ENCODE measurements at places on chromosomes 5 and 9.

- DNase-seq = no peak
Observed at GRCh38 chr5:149149942-149150341, 8.6 kb downstream of the ABLIM3 start.

DNA sequence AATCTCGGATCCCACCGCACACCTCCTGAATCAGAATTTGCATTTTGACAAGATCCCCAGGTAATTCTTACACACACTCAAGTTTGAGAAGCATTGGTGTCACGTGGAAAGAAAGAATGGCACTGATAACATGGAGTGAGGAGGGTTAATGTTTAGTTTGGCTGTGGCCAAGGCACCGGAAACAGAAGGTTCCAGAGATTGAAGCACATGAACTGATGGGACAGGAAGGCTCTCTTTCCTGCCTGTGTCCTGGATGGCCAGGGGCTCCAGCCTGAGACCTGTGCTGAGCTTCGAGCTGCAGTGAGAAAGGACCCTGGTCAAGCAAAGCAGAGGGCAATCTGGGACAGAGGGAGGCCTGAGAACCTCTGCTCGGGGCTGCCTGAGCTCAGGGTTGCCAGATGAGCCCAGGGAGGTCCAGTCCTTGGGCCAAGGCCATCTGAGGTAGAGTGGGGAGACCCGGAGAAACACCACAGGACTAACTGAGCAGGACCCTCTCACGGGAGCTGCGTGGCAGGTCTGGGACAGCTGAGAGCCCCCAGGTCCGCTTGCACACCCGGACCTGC, 27.3 kb downstream of the AFAP1L1 start:
- DNase-seq = no peak

DNA sequence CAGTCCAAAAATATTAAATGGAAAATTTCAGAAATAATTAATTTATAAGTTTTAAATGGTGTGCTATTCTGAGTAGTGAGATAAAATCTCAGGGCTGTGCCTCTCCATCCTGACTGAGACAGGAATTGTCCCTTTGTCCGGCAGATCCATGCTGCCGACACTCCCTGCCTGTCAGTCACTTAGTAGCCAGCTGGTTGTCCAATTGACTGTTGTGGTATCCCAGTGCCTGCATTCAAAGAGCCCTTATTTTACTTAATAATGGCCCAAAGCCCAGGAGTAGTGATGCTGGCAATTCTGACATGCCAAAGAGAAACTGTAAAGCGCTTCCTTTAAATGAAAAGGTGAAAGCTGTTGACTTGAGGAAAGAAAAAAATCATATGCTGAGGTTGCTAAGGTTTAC, 157.5 kb downstream of the ENC1 start:
- DNase-seq = peak; percentile 43

DNA sequence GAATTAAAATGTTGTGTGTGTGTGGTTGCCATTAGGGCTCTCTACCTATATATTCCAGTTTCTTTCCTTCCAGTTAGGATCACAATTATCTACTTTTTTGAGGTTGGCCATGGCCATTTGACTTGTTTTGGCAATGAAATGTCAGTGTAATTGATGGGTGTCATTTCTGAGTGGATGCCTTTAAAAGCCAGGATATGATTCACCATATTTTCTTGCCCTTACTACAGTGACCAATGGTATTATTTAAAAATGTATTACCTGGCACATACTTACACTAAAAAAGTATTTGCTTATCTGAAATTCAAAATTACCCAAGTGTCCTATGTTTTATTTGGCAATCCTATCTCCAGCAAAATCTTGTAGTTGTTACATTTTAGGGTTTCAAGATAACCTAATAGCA, 258.7 kb upstream of the ACTBL2 start:
- DNase-seq = no peak

GRCh38 chr5:56406838-56407237, 173.7 kb upstream of the ANKRD55 start:
- DNase-seq = no peak
